ENCODE measurements at places on chromosomes 13 and 19. TPM values are rescaled to one million over a fixed set of nuclear protein-coding genes. Genes with fewer than 3 reads are reported as not detected.

Gene VAV1
- total RNA-seq: 3.1 TPM

DNA sequence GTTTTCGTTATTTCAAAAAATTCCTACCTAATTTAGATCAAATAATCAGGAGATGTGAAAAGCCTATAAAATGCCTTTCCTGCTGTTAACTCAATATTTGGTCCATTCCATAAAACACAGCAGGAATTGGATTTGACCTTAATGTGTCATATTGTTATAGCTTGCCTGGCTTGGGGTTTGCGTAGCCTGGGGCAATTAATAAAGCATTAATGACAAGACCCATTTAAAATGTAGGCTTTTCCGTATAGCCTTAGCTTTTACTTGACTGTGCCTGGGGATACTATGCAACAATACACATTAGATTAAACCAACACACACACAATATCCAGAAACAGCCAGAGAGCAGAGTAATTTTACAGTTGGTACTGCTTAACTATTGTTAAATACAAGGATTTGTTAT, 117.2 kb upstream of the MAB21L1 start:
- DNase-seq: no peak

- peak; percentile 68 for DNase-seq
Observed at GRCh38 chr19:49590971-49591730, at the start of gene PRR12. Gene PRR12, plus strand, starts transcription at chr19:49591182. Its CDS starts 473 bp downstream, at chr19:49591655.

Gene PTH2
- total RNA-seq: not detected

Gene RELB
- total RNA-seq: 1.5 TPM

Gene SOX1
- total RNA-seq: not detected

GRCh38 chr13:110554227-110554836, 7.2 kb downstream of the RAB20 start:
- DNase-seq: no peak

DNA sequence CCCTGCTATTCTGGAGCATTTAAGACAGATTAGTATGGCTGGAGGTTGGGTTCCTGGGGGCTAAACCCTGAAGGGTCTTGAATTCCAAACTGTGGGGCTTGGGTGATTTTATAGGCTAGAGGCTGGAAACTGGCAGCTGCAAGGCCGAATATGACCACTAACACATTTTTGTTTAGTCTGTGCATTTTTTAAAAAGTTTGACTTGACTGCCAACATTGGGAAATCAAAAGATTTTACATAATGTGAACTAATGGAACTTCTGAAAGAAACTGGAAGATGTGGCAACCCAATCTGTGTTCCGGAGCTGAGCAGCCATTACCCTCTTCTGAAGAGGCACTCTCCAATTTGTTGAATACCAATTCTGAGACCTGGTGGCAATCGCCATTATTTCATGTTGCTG, 5.1 kb downstream of the ZNF784 start:
- no peak for DNase-seq

DNA sequence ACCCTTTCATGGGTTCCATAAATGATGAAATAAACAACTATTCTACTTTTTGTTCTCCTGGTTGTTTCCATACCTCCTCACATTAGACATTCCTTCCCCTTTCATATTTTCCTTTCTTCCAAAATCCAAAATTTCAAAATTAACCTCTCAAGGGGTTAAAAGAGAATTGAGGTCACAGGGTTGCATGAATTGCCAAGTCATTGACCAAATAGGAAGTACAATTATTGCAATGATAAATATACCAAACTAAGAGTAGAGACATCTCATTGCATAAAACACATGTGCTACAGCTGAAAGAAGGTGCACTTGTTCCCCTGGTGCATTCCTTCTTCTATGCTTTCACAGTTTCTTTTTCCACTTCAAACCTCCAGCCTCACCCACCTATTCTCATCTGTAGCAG, 136.1 kb downstream of the KCTD12 start:
- DNase-seq: no peak

- no peak for DNase-seq
Observed at GRCh38 chr13:59776924-59777690, 386.6 kb downstream of the DIAPH3 start.

GRCh38 chr19:3142292-3142670, 6.4 kb downstream of the GNA15 start:
- DNase-seq: no peak

Gene C3
- 11,297 TPM for total RNA-seq

- DNase-seq: no peak
Observed at GRCh38 chr19:5717215-5717935, 2.6 kb downstream of the LONP1 start.

DNA sequence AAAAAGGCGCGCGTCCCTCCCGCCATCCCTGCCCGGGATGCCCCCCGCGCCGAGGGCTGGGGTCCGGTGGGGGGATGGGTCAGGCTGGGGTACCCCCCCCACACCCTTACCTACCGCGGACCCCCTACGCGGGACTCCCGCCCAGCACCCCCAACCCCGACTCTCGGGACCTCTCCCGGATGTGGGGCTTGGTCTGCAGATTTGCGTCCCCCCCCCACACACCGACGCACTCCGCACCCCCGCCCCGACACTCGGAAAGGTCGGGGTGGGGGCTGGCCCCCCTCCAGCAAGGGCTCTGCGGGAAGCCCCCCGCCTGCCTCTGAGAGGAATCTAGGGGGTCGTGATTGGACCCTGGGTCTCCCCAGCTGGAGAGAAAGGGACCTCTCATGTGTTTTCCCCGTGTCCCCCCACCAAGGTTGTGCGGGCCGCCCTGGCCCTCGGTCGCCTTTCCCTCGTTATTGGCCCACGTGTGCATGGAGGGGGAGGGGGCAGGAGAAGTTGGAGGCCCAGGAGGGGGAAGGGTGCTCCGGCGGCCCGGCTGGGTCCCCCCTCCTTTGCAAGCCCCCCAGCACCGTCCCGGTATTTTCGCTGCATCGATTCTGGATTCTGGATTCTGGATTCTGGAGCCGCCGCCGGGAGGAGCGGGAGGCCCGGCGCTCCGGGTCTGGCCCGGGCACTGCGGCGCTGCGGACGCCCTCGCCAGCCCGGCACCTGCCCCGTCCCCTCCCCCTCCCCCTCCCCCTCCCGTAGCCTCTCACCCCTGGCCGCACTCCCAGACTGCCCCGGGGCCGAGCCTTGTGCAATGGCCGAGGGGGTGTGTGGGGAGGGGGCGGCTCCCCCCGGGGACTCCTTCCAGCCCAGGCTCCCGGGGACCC, 607 bp downstream of the NFIC start:
- DNase-seq: peak; percentile 85

Gene TTC9B
- not detected for total RNA-seq

DNA sequence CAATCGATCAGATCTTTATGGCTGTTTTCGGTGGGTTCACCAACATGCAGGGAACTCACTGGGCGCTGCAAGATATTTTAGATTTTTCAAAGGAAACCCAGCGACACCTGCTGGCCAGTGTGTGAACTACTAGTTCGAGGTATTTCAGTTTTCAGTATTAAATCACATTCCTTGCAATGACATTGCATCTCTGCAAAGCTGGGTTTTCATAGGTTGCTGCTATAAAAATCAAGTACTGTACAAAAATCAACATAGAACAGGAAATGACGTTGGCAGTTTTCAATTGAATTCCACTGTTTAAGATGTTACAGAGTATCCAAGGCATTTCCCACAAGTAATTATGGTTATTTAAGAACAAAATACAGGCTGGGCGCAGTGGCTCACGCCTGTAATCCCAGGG, 17.6 kb downstream of the LIG1 start:
- peak; percentile 67 for DNase-seq

DNA sequence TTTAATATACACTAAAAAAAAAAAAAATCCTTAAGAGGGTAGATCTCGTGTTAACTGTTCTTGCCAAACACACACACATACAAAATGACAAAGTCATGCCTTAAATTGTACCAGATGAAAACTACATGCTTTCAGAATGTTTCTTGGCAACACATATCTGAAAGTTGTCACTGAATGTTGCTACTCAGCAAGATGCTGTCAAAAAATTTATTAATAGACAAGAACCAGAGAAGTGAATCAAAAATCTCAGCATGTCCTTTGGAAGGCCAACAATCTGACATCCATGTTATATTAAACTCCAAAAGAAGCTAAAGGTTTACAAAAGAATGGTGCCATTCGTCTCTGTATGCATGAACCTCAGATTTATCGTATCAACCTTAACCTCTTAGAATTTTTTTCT, 1746.2 kb upstream of the PRR20A start:
- DNase-seq: no peak

Gene CCL25
- total RNA-seq: 0.30 TPM

Gene ZNF132
- 1.9 TPM for total RNA-seq

- DNase-seq: no peak
Observed at GRCh38 chr13:69094485-69094884, 1013.1 kb upstream of the ATXN8OS start.

DNA sequence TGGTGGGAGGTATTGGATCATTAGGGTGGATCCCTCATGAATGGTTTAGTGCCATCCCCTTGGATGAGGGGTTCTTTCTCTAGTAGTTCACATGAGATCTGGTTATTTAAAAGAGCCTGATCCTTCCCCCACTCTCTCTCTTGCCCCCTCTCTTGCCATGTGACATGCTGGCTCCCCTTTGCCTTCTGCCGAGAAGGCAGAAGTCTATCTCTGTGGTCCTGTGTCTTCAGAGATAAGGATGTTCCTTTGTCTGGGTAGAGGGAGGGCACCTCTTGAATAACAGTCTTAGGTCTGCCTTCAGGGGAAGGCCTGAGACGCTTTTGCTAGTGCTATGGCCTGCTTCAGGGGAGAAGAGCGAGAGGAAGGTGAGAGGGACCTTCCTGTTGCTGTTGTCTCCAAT, 2.0 kb upstream of the ZDHHC20 start:
- no peak for DNase-seq

DNA sequence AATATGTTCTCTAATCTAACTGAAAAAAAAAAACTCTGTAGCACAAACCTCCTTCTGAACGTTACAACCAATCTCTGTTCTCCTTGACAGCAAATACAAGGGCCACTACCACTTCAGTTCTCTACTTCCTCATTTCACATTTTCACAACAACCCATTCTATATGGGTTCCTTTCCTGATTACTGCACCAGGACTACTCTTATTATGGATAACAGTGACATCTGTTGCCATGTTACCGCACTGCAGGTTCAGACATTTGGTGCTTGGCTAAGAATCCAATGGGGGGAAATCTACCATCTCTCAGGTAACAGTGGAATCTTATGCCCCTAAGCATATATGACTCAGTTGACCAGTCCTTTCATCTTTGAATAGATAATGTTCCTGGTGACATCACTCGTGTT, 11.6 kb upstream of the FPR3 start:
- DNase-seq: no peak

GRCh38 chr13:41500511-41500910, 43.2 kb downstream of the RGCC start:
- no peak for DNase-seq

GRCh38 chr19:16019691-16020448, 56.4 kb upstream of the TPM4 start:
- no peak for DNase-seq

GRCh38 chr19:16384688-16385087, 60.1 kb downstream of the KLF2 start:
- DNase-seq: no peak

- no peak for DNase-seq
Observed at GRCh38 chr13:69935043-69935442, 172.6 kb upstream of the ATXN8OS start.

DNA sequence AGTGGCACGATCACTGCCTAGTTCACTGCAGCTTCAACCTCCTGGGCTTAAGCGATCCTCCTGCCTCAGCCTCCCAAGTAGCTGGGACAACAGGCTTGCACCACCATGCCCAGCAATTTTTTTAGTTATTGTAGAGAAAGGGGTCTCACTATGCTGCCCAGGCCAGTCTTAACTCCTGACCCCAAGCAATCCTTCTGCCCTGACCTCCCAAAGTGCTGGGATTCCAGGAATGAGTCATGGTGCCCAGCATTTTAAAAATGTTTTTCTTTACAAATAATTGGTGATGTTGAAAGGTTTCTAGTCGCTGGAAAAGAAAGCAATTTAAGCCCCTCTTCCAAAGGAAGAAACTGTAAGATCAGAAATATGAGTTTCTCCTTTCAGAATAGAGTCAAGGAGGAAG, 19.4 kb downstream of the DYRK1B start:
- DNase-seq: no peak

- DNase-seq: no peak
Observed at GRCh38 chr13:99435998-99436397, 65.3 kb upstream of the TM9SF2 start.

- DNase-seq: peak; percentile 65
Observed at GRCh38 chr13:36919833-36920615, at the start of gene SMAD9. Gene SMAD9, minus strand, starts transcription at chr13:36920238. Its CDS starts 40,549 bp downstream, at chr13:36879689.

Gene SSC5D
- total RNA-seq: 0.81 TPM

Gene B3GNT8
- 0.65 TPM for total RNA-seq

- DNase-seq: no peak
Observed at GRCh38 chr13:110127986-110128511, 178.9 kb downstream of the COL4A1 start.

DNA sequence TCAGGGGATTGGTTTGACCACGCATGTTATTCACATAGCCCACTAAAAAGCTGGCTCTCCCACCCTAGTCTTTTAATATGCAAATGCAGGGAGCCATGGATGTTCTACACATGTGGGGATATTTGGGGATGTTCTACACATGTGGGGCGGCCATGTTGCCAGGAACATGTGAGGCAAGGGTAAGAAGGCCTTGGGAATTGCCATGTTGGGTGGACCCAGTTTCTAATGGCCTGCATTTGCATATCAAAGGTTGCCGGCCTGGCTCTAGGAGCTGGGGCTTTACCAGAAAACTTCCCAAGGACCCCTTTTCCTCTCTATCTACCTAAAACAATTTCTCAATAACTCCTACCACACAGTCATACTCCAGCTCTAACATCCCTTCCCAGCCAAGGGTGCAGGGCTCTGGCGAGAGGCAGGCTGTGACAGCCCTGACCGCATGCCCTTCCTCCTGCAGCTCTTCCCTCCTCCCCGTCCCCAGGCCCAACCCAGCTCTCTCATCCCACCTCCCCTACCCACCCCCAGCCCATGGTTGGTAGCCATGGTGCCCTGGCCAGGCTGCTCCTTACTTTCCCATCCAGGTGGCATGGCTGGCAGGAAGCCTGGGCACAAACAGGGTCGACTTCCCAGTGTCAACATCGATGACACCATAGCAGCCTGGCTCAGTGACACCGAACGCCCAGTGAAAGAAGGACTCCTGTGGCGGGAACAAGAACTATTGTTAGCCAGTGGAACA, 11.0 kb downstream of the PEPD start:
- peak; percentile 76 for DNase-seq

DNA sequence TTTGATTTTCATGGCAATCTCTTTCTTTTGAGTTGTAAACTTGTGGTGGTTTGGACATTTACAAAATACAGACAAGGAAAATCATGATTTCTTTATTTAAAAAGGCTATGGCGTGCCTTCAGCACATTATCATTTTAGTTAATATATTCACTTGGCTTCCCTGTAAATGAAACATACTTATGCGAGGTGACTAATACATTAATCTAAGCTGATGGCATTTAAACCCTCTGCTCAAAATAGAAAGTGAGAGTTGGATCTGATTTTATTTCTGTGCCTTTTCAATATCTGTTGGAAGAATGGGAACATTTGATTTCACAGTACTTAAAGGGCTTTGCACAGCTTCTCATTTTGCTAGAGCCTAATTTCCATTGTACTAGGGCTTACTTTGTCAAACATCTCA, 289.8 kb downstream of the MTUS2 start:
- no peak for DNase-seq

All from left lobe of liver (tissue), 2 donors.